ENCODE measurements at places on chromosomes 7 and 10.

GRCh38 chr7:15929411-15929810 lies 242.9 kb upstream of the MEOX2 start:
- no peak for DNase-seq

GRCh38 chr10:102114861-102115618 lies 5.1 kb downstream of the LDB1 start:
- DNase-seq: peak; percentile 85

GRCh38 chr7:142463401-142463850 lies 205.6 kb upstream of the PRSS58 start:
- DNase-seq: no peak

GRCh38 chr10:71048971-71049615 lies 160.7 kb upstream of the PCBD1 start:
- no peak for DNase-seq

DNA sequence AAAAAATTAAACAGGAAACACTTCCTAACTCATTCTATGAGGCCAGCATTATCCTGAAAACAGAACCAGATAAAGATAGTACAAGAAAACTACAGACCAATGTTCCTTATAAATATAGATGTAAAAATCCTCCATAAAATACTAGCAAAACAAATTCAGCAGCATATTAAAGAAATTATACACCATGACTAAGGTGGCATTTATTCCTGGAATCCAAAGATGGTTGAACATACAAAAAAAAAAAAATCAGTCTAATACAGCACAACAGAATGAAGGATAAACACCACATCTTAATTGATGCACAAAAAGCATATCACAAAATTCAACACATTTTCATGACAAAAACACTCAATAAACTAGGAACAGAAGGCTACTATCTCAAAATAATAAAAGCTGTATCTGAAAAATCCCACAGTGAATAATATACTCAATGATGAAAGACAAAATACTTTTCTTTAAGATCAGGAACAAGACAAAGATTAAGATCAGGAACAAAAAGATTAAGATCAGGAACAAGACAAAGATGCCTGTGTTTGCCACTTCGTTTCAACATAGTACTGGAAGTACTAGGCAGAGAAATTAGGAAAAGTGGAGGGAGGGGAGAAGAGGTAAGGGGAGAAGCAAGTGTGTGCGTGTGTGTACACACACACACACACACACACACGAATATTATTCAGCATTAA lies 95.6 kb downstream of the SNX13 start:
- DNase-seq: peak; percentile 65

DNA sequence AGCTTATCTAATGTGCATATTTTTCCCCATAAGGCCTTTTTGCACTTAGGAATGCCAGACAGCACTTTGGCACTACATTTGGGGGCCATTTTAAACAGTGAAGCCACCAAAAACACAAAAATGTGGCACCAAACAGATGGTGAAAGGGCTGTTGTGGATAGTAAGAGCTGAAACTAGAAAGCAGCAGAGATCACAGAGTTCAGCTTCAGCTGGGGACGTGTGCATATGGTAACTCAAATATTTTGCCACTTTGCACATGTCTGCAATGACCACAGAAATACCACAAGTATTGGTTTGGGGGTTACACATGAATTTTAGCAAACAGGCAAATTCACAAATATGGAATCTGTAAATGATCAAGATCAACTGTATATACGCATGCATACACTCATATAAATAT lies 72.8 kb downstream of the PODXL start:
- DNase-seq: no peak

DNA sequence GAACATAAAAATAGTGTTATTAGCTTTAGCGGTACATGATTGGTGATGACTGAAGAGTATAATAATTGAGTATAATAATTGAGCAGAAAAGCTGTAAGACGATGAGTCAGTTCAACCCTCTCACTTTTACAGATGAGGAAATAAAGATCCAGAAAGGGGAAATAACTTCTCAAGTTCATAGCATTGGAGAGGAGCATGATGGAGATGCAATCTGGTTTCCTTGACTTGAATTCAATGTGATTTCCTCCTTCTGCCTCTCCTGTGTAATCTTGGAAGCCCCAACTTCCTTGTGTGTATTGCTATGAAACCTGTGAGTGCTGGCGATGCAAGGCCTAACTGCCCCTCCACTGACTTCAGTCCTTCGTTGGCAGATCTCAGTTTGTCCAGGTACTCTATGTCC lies 265.1 kb downstream of the LRMDA start:
- no peak for DNase-seq

DNA sequence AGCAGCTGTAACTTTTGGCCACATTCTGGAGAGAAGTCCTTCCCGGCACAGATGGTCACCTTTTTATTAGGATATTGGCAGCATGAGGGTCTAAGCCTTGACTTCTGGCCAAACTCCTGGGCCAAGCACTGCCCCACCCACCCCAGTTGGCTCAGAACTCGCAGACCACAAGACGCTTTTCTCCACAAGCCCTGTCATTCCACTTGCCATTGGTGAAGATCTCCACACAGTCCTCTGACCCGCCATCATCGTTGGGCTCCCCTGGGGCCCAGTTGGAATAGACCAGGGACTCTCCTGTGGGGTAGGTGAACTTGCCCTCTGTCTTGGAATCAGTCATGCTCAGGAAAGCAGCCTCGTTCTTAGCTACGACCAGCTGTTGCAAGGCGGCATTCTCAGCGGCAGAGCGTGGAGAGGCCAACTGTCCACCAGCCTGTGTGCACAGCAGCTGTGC lies 11.2 kb downstream of the SFTPD start:
- DNase-seq: no peak

GRCh38 chr7:88357781-88358525 lies 51.3 kb upstream of the STEAP4 start:
- peak; percentile 36 for DNase-seq

GRCh38 chr7:1080252-1080920 lies 7.5 kb upstream of the GPER1 start:
- DNase-seq: no peak

DNA sequence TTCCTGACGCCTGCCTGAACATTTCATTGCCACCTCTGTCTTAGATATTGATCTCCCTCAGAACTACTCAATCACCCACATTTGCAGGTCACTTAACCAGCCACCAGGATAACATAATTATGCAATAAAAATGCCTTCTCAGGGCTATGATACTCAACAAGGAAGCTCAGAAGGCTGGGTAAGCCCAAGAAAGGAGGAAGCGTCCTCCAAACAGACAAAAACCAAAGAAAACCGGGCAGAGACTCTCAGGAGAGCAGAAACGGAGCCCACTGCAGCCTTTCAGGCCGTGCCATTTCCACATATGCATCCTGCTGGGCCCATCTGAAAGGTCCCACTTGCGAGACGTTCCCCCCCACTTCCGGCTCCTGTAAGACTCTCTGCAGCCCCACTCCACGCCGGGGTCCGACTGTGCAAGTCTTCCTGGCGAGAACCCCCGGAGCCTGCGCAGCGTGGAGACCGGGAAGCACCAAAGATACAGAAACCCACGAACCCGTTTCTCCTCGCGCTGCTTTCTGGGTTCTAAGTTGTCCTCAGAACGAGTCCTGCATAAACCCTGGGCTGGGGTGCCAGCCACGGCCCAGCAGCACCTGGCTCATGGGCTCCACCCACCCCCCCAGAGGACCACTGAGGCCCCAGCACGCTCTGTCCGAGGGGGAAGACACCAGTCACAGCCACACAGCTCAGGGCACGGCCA lies 83.7 kb downstream of the DIP2C start:
- no peak for DNase-seq

DNA sequence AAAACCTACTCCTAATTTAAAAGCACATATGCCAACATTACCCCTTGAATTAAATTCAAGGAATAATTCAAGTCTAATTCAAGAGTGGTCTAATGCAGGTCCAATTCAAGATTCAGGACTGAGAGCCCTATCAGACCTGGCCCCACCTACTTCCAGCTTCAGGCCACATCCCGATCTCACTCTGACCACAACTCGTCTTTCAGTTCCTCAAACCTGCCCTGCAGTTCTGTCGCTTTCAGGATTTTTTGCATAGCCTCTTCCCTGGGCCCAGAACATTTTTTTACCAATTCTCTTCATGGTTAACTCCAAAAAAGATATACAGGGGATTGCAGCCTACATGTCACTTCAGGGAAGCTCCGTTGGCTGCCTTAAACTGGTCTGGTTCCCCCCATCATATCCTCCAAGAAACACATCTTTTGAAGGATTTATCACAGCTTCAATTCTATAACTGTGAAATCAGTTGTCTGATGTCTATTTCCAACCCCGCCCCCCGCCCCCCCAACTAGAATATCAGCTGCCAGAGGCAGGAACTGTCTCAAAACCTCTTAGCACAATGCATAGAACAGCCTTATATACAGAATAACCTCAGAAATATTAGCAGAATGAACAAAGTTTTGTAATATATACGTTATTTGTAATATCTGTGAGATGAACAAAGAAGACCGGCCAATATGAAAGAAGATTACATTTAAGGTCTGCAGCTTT lies 20.8 kb downstream of the CCDC6 start:
- no peak for DNase-seq

- no peak for DNase-seq
Observed at GRCh38 chr10:71015674-71016073, 127.3 kb upstream of the PCBD1 start.

DNA sequence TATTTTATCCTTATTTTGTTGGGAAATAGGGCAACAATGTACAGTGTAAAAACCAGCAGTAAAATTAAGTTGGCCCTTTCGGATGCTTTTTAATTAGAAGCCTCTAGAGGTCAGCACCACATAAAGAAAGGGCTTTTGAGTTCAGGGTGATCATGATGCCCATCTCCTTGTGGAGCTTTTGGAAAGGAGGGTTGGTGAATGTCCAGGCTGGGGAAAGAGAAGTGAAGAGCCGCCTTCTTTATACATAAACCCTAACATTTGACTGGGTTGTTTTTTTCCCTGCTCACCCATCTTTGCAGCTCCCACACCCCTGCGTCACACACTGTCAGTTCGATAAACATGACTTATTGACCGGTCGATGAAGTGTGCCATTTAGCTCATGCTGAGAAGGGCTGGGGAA lies 29.8 kb downstream of the MTURN start:
- peak; percentile 77 for DNase-seq

DNA sequence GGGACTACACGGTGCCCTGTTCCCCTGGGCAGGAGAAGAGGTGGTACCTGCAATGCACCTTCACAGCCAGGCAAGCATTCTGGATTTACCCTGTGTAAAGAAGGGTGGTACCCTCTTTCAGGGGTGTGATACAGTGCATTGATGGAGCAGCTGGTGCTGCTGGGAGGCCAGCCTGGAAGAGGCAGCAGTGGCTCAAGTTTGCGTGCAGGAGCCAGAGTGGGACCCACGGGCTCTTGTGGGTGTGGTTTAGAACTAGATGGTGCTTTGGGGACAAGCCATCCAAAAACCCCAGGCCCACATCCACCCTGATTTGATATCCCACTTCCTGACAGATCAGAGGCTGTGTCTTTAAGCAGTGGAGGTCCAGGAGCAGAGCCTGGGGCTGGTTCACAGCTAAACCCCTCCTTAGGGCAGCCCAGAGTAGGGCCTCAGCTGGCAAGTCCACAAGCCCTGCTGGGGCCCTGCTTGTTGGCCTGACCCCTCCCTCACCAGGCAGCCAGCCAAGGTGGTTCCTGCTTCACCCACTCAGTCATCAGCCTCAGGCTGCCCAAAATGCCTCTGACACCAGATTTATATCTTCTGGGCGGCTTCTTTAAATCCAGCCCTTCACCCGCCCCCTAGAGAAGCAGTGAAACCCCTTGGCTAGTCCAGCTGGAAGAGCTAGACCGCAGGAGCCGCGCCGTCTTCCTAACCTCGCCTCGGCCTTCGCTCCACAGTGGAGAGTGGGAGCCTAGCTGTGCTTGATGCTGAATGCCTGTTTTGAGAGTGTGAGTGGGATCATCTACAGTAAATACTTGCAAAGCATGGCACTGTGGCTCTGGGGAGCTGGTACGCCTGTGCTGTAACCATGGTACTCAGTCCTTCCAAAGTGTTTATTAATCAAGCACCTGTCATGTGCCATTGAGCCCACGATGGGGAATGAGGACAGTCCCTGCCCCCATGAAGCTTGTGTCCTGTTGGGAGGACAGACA lies 1.4 kb upstream of the ASIC3 start:
- DNase-seq: no peak

GRCh38 chr10:132077091-132077490 lies 11.3 kb downstream of the JAKMIP3 start:
- no peak for DNase-seq

DNA sequence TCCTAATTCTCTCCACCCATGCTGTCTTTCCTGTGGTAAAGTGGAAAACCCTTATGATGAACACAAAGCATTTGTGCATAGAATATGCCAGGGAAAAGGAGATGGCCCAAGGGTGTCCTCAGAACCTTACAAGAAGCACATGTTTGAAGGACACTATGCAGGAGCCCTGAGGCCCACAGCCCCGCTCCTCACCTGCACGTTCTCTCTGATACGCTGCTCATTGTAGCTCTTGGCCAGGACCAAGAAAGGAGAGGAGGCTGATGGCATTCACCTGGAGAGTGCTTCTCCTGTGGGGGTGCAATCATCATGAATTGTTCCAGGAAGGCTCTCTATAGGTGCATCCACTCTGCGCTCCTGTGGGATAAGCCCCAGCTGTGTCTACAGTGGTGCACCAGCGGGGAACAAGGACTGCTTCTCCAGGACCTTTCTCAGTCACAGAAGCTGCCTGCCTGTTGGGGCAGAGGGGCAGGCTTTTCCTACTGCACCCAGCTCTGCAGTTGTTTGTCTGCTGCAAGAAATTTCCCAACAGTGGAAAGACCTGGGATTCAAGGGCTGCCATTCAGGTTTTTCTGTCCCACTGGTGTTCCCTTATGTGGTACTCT lies 19.9 kb downstream of the AKR1C2 start:
- no peak for DNase-seq

DNA sequence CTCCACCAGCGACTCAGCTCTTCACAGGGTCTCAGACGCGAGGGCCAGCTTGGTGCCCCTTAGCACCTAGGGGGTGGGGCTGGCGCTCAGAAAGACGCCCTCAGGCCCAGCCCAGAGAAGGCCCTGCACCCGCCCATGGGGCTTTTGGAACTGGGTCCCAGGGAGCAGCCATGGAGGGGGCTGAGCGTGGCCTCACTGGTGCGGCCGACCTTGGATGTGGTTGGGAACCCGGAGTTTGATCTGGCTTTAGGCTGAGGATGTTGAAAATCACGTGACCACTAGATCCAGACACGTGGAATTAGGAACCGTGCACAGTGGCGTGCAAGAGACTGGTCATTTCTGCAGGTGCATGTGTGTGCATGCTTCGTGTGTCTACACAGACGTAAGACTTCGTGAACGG lies 185.4 kb downstream of the DNAJB6 start:
- no peak for DNase-seq

GRCh38 chr7:129368389-129368986 lies 65.7 kb upstream of the STRIP2 start:
- no peak for DNase-seq

DNA sequence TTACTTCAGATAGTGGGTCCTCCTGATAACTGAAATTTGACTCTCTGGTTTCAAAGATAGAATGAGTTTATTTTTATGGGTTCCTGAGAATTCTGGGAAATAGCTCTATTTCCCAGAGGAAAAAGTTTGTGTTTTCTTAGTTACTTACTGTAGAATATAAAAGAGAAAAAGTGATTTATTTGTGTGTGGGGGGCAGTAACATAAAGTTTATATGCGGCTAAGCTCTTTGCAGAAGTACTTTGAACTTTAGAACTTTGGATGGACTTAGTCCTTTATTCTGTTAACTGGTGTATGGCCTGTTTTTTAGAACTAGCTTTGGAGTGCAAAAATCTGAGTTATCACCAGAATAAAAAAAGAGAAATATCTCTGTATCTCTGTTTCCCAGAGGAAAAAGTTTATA lies 157.1 kb downstream of the BBS9 start:
- DNase-seq: no peak

- no peak for DNase-seq
Observed at GRCh38 chr10:60661637-60662036, 116.6 kb upstream of the CDK1 start.
